Midbrain (tissue), 1 donor: ENCODE measurements at places on chromosomes 3 and 15.

GRCh38 chr3:113212844-113213375 is 1.6 kb downstream of the BOC start:
- DNase-seq: no peak

DNA sequence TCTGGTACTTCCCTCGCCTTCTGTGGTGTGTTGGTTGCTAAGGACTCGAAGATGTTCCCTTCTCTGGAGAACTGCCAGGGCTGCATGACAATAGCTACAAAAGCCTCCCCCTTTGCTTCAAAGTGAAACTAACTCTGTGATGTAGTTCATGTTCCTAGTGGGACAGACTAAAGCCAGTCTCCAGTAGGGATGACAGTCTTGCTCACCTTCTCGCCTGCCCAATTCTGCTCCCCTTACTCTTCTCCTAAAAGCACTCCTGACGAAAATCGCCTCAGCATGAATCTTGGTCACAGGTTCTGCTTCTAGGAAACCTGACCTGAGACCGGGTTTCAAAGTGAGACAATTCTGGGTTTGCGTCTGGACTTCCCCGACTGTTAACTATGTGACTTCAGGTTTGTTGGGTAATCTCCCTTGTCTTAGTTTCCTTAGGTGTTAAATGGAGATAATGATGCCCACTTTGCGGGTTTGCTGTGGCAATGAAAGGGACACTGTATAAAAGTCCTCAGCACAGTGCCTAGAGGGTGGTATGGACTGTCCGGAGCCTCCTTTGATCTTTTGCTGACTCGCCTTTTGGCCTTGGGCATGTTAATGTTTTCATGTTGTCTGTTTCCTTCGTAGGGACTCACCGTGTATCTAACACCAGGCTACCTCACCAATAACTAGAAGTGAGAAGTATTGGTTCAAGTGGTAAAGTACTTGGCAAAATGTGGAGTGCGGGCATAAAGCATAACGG is 24.9 kb upstream of the THRB start:
- DNase-seq: no peak

- no peak for DNase-seq
These were observed 27.1 kb downstream of the CLRN1 start for GRCh38 chr3:150945226-150946032.

- DNase-seq: no peak
These were observed 35.5 kb upstream of the CD47 start for GRCh38 chr3:108126348-108126747.

GRCh38 chr3:11288786-11289637 is 16.8 kb downstream of the ATG7 start:
- DNase-seq: no peak

- DNase-seq: no peak
These were observed 17.8 kb upstream of the TXNRD3 start for GRCh38 chr3:126672741-126673140.

- DNase-seq: no peak
These were observed 277.2 kb downstream of the TBL1XR1 start for GRCh38 chr3:176919836-176920765.

DNA sequence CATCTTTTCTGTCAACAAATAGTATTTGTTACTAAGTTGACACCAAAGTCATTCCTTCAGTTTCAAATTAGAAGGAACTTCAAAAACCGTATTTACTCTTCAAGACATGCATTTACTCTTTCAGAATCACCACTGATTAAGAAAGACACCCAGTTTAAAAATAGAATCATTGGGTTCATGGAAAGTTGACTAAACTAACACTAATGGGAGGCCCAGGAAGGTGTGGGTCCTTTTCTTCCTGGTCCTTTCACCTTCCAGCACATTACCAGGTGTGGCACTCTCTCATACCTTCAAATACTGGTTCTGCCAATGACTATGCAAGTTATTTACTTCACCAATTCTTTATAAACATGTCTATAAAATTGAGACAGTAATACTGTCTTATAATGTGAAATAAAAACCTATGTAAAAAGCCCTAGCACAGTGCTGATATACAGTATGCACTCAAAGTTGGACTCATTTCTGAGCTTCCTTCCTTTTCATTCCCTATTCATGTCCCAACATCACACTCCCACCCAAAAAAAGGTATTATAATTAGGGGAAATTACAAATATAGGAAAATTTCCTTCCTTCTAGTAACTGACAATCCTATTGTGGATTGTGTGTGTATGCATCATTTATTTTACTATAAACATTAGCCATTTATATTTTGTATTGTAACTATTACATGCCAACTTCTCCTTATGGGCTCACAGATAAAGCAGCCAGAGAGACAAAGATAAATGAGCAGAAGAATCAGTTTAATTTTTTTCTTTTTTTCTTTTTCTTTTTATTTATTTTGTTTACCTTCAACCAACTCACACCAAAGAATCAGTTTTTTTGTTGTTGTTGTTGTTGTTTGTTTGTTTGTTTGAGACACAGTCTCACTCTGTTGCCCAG is 48.9 kb downstream of the LRRFIP2 start:
- DNase-seq: no peak

GRCh38 chr3:106485802-106486201 is 617.0 kb upstream of the CBLB start:
- DNase-seq: no peak

DNA sequence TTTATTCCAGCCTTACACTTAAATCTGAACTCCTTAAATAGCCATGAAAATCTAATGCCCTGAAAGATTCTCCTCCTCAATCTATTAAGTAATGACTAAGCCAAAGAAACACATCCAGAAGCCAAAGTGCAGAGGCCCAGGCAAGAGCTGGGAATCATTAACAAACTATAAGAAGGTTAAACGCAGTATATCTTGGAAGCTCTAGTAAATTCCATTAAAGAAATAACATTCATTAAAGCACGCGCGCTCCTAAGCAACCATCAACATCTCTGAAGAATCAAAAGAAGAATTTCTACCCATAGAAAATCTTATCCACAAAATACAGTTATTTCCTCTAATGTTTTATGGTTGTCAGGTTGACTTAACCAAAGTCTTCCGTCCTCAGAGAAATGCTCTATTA is 29.5 kb downstream of the MB21D2 start:
- DNase-seq: no peak

GRCh38 chr3:32460031-32460749 is 42.5 kb downstream of the CMTM6 start:
- no peak for DNase-seq

- no peak for DNase-seq
These were observed 49.5 kb downstream of the CEP70 start for GRCh38 chr3:138544546-138544945.

DNA sequence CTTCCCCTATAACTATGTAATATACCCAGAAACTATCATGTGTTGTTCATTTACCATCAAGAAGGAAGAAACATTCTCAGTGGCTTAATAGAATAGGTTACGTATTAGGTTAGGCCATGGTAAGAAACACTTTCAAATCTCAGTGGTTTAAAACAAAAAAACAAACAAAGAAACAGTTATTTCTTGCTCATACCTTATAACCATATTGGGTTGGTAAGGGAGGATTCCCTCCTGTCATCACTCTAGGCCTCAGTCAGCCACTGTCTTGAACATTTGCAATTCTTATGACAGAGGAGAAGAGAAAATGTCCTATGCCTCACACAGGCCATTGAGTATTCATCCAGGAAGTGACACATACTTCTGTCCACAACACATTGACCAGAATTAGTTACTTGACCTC is 727.7 kb upstream of the NECTIN3 start:
- no peak for DNase-seq

GRCh38 chr15:45230245-45230965 is 21.6 kb upstream of the SLC28A2 start:
- no peak for DNase-seq

- no peak for DNase-seq
These were observed 45.0 kb downstream of the CPEB1 start for GRCh38 chr15:82602195-82602594.

GRCh38 chr3:156536524-156537316 is 18.2 kb downstream of the SSR3 start:
- no peak for DNase-seq

DNA sequence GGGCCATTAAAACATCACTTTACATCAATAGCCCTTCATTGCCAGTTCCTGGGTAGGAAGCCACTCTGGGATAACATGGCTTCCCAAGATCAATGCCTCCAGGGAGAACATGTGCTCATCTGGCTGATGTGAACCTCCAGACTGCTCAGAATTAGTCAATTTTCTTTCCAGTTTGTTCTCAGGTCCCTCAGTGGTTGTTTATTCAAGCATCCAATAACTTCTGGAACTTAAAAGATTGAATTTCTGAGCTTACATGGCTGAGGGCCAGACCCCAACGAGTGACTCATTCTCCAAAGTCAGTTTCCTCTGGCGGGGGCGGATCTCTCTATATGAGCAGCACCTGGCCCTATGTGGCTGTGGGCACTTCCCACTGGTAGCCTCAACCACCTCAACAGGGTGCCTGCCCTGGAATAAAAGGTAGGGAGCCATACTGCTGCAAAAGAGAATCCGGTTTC is 34.0 kb downstream of the LYZL4 start:
- DNase-seq: no peak

DNA sequence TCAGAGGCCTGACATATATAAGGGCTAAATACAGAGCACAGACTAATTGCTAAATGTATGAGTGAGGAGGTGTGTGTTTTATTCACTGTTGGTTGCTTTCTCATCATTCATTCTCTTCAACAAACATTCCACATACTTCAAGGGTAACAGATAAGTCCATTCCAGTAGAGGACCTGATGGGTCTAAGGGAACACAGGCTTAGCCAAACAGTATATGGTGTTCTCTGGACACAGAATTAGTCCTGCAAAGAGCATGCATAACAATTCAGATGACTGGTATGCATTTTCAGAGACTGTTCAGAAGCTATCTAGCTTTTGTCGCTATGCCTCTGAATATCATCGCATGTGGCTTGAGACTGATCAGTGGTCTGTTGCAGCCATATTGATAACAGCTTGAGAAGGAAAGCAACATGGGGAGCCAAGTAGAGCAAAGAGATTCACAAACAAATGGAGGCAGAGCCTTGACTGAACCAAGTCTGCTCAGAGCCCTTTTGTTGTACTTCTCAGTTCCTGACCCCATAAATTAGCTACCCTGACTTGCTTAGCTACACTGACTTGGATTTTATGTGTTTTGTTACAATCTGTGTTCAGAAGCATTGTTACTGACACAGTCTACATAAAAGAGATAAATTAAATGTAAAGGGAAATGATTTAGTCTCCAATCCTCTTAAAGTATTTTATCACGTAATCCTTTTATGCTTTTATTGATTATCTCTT is 1178.7 kb downstream of the ROBO1 start:
- DNase-seq: no peak

GRCh38 chr3:176867681-176868663 is 329.3 kb downstream of the TBL1XR1 start:
- DNase-seq: no peak

- DNase-seq: no peak
These were observed 133.5 kb downstream of the LRRK1 start for GRCh38 chr15:101052681-101053121.

DNA sequence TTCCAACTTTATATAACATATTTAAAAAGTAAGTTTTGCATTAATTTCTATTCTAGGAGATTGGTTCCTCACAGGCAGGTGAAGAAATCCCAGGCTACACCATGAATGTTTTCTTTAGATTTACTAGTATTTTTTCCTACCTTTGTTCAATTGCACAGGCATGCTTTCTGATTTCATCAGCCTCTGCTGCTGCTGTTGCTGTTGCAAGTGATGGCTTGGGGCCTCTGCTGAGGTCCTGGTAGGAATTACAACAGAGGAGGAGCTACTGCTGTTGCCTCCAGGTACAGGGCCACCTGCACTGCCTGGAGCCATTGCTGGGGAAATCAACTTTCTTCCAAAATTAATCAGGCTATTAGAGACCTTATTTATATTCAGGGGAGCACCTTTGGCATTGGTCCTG is 353.3 kb downstream of the PLCL2 start:
- no peak for DNase-seq

DNA sequence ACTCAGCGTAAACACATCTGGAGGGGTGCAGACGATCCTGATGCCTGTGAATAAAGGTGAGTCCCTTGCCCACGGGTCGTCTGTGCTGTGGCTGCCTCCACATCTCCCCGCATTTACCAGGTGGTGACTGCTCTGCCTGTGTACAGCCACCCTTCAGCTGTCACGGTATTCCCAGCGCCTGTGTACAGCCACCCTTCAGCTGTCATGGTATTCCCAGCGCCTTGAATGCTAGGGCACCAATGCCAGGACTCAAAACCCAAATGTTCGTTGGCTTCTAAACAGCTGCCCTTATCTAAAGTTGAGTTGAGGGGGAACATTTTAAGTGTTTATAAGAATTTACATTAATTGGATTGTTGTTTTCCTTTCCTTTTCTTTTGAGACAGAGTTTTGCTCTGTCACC is 27.4 kb downstream of the MAP6D1 start:
- DNase-seq: no peak

DNA sequence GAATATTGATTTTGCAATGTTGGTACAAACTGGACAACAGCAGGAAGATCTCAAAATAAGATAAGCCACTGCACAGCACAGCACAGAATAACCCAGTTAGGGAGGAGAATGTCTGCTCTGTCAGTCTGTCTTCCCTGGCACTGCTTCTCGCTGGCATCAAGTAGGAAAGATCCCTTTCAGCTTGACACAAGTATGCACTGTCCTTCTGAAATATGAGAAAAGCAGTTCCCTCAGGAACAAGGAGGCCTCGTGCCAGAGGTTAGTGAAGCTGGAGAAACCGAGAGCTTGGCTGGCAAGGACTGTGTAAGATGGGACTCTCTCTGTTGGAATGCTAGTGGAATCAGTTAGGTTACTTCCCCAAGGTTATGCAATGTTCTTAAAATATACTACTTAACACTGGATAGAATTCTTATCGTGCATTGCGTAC is 59.1 kb downstream of the FMN1 start:
- DNase-seq: no peak

DNA sequence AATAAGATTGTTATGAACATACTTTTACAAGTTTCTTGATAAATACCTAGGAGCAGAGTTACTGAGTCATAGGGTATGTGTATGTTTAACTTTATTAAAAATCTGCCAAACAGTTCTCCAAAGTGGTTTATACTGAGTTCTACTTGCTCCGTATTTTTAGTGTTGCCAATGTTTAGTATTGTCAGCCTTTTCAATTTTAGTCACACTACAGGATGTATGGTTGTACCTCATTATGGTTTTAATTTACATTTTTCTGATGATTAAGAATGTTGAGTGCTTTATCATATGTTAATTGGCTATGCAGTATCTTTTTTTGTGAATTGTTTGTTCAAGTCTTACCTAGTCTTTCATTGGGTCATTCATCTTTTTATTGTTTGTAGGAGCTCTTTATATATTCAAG is 4.3 kb downstream of the TMOD3 start:
- DNase-seq: no peak

- DNase-seq: no peak
These were observed 92.4 kb upstream of the DAZL start for GRCh38 chr3:16697443-16698147.

GRCh38 chr3:193040836-193041672 is 123.4 kb upstream of the MB21D2 start:
- DNase-seq: peak; percentile 20

- no peak for DNase-seq
These were observed 21.4 kb downstream of the NEK11 start for GRCh38 chr3:131048030-131048429.

- no peak for DNase-seq
These were observed 173.2 kb downstream of the APBA2 start for GRCh38 chr15:29058903-29059539.

- DNase-seq: peak; percentile 89
These were observed 25.2 kb downstream of the ARPP21 start for GRCh38 chr3:35664460-35664919.

- no peak for DNase-seq
These were observed 135.1 kb upstream of the HACD2 start for GRCh38 chr3:123719862-123720453.
